Fibroblast of skin of abdomen (primary cell): ENCODE measurements at places on chromosomes 2 and 18.

- DNase-seq: peak; percentile 96
Observed at GRCh38 chr2:27638709-27639108, 9.9 kb downstream of the GPN1 start.

GRCh38 chr2:143939626-143940330, 580.1 kb downstream of the ZEB2 start:
- DNase-seq: peak; percentile 81

- no peak for DNase-seq
Observed at GRCh38 chr2:22126106-22126505, 1002.3 kb downstream of the TDRD15 start.

DNA sequence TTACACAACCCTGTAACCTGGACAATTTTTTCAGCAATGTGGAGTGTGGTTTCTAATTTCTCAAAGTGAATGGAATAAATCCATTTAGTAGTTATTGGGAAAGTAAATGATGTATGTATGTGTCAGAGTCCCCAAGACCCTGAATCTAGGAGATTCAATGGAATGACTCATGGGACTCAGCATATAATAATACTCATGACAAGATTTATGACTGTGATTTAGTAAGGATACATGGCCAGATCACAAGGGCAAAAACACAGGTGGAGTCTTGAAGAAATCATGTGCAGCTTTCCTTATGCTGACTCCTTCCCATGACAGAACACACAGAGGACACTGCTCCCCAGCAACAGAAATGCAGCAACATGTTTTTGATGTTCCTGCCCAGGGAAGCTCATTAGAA, 1877.7 kb upstream of the LRRTM1 start:
- no peak for DNase-seq

DNA sequence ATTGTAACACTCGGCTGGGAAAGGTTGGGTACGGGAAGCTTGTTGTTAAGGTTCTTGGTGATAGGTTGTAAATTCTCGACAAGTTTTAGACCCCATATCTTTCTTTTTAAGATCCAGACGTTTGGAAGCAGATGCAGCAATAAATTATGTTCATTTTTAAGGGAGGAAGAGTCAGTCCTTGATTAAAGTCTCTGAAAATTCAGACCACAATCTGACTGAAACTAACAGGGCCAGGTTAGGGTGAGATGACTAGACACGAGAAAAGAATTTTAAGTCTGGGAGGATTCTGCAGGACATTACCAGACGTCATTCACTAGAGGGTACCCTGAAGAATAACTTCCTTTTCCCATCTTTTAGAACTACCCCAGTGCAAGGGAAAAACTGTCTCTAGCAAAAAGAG, 16.1 kb downstream of the WIPF1 start:
- no peak for DNase-seq

- peak; percentile 37 for DNase-seq
Observed at GRCh38 chr2:99489063-99489760, 605 bp downstream of the REV1 start.

- DNase-seq: no peak
Observed at GRCh38 chr2:20433249-20433648, 13.6 kb upstream of the RHOB start.

DNA sequence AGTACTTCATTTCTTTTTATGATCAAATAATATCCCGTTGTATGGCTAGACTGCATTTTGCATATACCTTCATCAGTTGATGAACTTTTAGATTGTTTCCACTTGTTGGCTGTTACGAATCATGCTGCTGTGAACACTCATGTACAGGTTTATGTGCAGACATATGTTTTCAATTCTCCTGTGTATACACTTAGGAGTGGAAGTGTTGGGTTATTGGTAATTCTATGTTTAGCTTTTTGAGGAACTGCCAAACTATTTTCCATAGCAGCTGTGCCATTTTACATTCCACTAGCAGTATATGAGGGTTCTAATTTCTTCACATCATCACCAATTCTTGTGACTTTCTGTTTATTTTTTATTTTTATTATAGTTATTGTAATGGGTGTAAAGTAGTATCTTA, 32.1 kb upstream of the LCLAT1 start:
- peak; percentile 78 for DNase-seq
